RWPE1 (cell line): ENCODE measurements at places on chromosomes 5 and 9.

DNA sequence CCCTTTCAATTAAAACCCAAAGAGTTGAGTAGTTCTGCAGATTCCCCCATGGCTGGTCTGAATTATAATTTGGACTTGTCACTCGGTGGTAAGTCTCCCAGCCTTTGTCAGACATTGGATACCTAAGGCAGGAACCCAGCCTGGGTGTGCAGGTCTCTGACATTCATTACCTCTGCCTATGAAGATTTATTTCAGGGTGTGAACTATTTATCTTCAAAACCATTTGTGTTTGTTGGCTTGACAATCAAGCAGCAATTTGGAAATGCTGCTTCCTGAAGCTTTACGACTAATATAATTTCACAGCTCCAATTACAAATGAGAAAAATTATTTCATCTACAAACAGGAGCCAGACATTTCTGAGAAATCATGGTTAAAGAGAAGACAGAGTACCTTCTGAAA lies 160.5 kb downstream of the DOCK2 start:
- DNase-seq, result no peak

- DNase-seq, result no peak
These were observed 44.5 kb upstream of the C5orf47 start for GRCh38 chr5:173944511-173944910.

GRCh38 chr9:7560669-7561305 lies 238.8 kb downstream of the DMAC1 start:
- DNase-seq, result no peak

DNA sequence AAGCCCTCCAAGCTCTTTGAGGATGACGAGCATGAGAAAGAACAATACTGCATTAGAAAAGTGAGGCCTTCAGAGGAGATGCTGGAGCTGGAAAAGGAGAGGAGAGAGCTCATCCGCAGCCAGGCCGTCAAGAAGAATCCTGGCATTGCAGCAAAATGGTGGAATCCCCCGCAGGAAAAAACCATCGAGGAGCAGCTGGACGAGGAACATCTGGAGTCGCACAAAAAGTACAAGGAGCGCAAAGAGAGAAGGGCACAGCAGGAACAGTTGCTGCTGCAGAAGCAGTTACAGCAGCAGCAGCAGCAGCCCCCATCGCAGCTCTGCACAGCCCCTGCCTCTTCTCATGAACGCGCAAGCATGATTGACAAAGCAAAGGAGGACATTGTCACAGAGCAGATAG lies 71.2 kb downstream of the C9orf152 start:
- no peak for DNase-seq

- DNase-seq, result peak; percentile 74
These were observed 23.1 kb downstream of the CXXC5 start for GRCh38 chr5:139671096-139671841.
